Muscle of back (tissue), 13 donors: ENCODE measurements at places on chromosomes 4 and X.

DNA sequence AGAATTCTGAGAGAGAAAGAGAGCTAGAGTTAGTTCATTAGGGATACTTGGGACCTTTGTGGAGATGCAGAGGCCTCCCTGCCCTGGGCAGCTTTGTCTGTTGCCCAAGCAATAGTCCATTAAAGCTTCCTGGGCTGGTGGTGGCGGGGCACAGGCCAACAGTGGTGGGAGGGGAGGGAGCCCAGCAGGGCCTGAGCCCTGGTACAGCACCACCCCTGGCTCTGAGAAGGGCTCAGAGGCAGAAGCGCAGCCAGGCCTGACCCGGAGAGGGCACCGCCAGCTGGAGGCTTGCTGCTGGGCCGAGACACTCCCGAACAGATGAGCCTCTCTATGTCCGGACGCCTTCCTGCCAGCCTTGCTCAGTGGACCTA is 65.3 kb downstream of the EFNB1 start:
- DNase-seq: no peak

GRCh38 chr4:169098969-169099690 is 89.1 kb upstream of the CBR4 start:
- no peak for DNase-seq

GRCh38 chr4:139319571-139319970 is 17.3 kb upstream of the NDUFC1 start:
- DNase-seq: no peak

- DNase-seq: no peak
Observed at GRCh38 chr4:99720206-99720605, 62.6 kb upstream of the C4orf54 start.

DNA sequence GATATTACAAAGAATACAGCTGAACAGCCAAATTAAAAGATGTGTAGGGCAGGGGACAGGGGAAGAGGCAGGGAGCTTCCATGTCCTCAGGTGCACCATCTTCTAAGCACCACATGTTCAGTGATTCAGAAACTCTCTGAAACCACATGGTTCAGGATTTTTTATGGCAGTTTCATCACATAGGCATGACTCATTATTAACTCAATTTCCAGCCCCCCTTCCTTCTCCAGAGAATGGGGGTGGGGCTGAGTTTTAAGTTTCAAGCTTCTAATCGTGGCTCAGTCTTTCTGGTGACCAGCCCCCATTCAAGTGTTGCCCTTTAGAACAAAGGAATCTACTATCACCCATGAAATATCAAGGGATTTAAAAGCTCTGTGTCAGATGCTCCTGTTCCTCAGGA is 317.8 kb upstream of the GALNT7 start:
- DNase-seq: no peak

GRCh38 chr4:32189130-32189529 is 1469.0 kb downstream of the PCDH7 start:
- no peak for DNase-seq

DNA sequence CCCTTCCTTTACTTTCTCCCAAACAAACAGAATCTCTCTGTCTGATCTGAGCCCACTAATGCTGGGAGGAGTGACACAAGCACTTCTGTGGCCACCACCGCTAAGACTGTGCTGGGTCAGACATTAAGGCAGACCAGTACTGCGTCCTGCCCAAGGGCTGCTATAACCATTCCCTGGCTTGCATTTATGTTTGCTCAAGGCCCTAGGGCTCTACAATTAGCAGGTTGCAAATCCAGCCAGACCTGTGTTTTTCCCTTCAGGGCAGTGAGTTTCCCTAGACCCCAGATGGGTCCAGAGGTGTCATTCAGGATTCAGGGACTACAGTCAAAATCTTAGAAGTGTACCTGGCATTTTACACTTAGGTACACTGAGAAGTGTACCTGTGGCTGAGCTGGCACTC is 89.7 kb downstream of the SPANXN4 start:
- no peak for DNase-seq

DNA sequence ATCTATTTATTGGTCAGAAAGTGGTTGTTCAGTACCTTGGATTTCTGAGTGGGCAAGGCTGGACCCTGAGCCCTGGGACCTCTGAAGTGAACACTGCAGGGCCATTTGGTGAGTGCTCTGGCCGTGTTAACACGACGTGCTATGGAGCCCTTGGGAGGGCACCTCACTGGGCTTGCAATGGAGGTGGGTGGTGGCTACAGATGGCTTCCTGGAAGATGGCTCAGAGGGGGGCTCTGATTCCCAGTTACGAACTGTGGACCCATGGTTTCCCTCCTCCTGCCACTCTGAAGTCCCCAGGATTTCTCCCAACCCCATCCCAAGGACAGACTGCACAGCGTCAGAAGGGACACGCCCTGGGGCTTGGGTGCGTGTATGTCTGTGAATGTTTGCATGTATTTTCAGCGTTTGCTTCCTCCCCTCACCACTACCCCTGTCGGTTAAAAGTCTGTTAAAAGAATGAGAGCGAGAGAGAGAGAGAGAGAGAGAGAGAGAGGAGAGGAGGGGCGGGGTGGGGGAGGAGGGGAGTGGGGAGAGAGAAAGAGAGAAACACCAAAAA is 3.7 kb upstream of the RHOH start:
- no peak for DNase-seq

DNA sequence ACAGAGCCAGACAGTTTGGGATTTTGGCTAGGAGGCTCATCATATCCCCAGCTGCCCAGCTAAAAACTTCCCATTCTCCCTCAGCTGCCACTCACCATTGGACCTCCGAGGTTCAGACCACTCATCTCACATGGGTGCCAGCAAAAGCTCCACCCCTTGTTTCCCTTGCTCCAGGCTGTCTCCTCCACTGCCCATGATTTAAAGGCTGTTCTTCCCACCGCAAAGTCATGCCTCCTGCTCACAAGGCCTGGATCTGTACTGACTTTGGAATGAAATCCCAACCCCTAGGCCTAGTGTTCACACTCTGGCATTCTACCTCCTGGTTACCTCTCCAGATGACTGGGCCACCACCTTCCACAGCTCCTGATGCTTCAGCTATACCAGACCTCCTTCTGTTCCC is 142.2 kb upstream of the EOLA2 start:
- DNase-seq: no peak

- no peak for DNase-seq
Observed at GRCh38 chr4:36325499-36325898, 44.1 kb downstream of the DTHD1 start.

- DNase-seq: no peak
Observed at GRCh38 chr4:42489095-42489494, 91.8 kb downstream of the SHISA3 start.

GRCh38 chr4:97394653-97395052 is 748.6 kb downstream of the STPG2 start:
- no peak for DNase-seq

GRCh38 chr4:25844961-25845712 is 17.7 kb downstream of the SEL1L3 start:
- DNase-seq: no peak

DNA sequence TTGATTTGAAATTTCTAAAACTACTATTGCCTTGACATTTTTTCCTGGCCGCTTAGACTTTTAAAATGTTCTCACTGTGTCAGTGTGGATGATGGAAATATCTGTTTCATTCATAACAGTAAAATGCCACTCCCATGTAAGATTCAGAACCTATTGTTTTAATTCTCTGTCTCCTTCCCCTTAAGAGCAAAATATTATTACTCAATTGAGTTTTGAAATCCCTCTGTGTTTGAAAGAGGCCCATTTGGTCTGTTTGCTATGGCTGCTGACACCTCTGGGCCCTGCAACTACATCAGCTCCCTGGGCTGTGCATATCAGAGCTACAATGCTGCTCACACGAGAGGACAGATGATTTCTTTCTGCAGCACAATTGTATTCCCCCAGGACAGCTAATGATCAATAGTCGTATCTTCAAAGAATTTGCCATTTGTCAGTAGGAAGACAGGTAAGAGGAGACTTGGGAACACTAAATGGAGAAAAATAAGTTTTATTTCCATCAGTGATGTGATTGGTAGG is 388.0 kb upstream of the GALNT7 start:
- DNase-seq: no peak

- peak; percentile 65 for DNase-seq
Observed at GRCh38 chr4:124386163-124386562, 326.4 kb downstream of the ANKRD50 start.

- no peak for DNase-seq
Observed at GRCh38 chrX:132413459-132413858, 75.4 kb downstream of the MBNL3 start.

DNA sequence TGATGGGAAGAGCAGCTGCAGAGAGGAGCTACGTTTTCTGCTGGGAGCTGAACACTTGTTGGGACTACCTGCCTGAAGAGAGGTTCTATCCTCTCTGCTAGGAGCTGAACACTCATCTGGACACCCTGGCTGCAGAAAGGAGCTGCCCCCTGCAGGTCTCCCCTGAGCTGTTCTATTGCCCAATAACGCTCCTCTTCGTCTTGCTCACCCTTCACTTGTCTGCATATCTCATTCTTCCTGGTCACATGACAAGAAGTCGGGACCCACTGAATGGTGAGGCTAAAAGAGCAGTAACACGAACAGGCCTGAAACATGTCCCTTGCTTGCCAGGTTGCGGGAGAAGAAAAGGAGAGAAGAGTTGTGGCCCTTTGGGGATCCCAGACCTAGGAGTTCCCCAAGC is 27.8 kb downstream of the NAA11 start:
- DNase-seq: no peak

- no peak for DNase-seq
Observed at GRCh38 chrX:82961129-82961528, 547.0 kb upstream of the POU3F4 start.

DNA sequence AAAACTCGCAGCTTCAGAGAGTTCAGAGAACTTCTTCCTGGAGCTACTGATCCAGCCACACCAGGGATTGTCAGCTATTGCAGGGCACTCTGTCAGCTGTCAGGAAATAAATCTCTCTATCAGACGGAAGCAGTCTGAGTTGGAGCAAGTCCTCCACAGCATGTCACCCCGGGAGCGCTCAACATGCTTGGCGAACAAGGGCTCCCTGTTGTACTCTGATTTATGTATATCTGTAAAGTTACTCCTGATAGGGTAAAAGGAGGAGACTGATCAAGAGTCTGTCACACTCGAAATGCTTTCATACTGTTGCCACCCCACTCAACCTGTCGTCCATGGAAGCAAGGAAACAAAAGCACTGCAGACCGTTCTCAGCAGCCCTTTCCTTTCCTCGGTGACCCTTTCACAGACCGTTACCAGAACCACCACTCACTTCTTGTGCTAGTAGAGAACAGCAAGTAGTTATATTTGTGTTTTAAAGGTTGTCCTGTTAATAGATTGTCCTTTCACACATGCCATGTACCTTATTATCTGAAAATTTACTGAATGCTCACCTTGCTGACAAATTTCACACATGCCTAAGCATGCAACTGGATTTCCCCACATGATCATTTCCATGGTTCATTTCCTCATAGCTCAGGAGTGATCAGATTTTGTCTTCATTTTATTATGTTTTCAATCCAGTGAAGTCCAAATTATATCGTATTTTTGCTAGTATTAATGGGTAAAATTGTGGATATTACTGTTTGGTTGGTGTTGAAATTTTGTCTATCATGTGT is 2108.9 kb upstream of the TENM3 start:
- DNase-seq: peak; percentile 44

- no peak for DNase-seq
Observed at GRCh38 chrX:11702965-11703631, 37.4 kb upstream of the ARHGAP6 start.
